Progenitor cell of endocrine pancreas (in vitro differentiated cells): ENCODE measurements at places on chromosomes 3 and 15. TPM values are rescaled to one million over a fixed set of nuclear protein-coding genes. Genes with fewer than 3 reads are reported as not detected.

GRCh38 chr3:107841831-107842230, 249.0 kb downstream of the CD47 start:
- no peak for DNase-seq

DNA sequence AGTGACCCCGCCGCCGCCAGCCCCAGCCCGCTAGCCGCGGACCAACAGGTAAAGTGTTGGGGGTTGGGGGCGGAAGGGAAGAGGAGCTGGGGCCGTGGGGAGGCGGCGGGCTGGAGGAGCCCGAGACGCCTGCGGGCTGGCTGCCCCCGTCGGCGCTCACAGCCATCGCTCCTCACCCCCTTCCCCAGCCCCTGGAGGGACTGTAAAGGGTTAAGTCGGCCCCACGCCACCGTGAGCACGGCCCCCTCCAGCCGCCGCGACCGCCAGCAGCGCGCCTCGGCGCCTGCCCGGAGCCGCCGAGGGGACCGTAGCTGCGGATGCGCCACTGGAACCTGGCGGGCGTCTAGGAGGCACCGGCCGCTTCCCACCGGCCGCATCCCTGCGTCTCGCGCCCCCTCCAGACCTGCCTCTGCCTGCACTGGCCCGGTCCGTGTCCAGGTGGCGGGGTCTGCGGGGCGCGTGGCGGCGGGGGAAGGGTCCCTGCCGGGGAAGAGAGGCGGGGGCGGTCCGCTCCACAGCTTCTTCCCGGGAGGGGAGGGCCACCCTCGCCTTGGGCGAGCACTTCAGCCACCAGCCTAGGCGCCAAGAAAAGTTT, 522 bp downstream of the MED12L start:
- peak; percentile 43 for DNase-seq

DNA sequence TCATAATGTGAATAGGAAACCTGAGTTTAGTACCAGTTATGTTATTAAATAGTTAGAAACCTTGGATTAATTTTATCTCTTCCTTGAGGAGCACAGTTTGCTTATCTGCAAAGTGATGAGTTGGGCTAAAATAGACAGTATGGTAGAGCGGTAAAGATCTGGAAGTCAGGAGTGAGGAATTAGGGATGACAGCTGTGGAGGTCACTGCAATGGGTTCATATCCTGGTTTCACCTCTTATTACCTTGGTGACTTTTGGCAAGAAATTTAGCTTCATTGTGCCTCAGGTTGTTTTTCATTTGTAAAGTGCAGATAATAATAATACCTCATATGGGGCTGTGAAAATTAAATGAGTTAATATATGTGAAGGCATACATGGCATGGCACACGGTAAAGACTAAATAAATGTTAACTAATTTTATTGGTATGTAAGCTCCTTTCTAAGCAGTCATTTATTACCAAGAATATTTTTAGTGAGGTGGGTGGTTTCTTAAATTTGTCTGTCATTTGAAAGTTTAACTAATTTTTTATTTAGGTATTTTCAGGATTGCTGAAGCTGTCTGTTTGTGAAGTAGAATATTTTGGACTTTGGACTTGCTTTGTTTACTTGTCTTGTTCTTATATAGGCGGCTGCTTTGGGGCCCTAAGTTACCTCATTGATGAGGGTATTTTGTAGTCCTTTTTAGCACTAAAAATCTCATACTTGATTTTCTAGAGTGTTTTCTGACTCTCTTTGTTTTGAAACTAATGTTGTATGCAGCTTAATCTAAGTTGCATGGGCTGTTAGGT, 41.8 kb downstream of the SLMAP start:
- DNase-seq = no peak

The GADL1 gene
- 1.8 and 1.9 TPM in 2 replicates for total RNA-seq
